ENCODE measurements at places on chromosomes 7 and 10.

GRCh38 chr10:98444314-98445006 lies 2.3 kb downstream of the HPS1 start:
- no peak for DNase-seq

DNA sequence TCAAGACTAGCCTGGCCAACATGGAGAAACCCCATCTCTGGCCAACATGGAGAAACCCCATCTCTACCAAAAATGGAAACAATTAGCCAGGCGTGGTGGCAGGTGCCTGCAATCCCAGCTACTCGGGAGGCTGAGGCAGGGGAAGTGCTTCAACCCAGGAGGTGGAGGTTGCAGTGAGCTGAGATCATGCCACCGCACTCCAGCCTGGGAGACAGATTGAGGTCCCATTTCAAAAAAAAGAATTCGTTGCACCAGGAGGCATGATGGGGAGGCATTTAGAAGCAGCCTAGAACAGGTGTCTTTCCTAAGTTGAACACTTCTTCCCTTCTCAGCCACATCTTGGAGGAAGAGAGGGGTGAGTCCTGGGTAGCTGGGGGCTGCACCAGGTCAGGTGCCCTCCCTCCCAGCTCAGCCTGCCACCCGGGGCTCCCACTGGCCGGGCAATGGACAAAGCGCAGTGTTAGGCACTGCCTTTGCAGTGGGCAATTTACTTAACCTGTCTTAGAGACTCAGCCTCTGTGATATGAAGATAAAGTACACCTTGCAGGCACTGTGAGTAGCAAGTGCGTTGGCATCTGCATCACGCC lies 726.8 kb downstream of the PARD3 start:
- no peak for DNase-seq

DNA sequence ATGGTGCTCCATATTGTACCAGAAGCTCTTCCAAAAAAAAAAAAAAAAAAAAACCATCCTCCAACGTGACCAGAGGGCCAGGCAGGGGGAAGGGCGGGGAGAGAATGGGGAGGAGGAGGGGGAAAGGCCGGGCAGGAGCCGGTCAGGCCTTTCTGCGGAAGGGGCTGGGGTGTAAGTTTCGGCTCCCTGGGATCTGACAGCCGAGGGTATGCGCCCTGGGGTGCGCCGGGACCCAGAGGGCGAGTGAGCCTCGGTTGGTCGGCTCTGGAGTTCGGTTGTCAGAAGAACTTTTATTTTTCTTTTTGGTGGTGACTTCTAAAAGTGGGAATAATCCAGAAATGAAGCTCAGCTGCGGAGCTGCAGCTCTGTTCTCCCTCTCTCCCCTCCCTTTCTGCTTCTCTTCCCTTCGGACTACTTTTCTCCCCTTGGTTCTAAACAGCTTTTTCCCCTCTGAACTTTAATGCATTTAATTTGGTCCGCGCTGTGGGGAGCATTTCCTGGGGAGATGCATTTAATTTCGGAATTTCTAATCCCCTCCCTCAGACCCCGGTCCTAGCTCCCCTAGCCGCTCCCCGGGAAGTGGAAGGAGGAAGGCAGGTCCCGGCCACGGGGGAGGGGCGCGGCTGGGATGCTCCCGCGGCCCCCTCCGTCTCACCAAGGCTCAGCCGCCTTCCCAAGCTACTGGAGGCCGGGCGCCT lies 3.9 kb upstream of the PAX2 start:
- no peak for DNase-seq

DNA sequence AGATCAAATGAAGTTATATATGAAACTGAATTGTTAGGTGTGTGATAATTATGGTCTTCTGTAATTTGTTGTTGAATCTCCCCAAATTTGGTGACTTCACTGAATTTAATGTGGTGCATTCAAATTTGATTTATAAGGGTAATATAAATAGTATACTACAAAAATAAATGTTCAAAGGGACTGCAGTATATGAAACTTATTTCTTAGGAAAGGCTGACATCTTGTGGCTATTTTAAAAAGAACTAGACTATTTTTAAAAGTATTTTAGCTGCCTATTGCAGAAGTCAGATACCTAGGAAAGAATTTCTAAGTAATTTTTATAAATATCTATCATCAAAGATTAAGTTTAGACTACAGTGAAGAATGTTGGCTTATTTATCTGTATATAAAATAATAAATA lies 36.6 kb downstream of the ATRNL1 start:
- peak; percentile 10 for DNase-seq

GRCh38 chr7:10655031-10655430 lies 318.6 kb upstream of the PHF14 start:
- DNase-seq: no peak

GRCh38 chr7:67947646-67948045 lies 951.0 kb downstream of the TYW1 start:
- no peak for DNase-seq
